Fibroblast of lung (primary cell): ENCODE measurements at places on chromosomes 7 and 10.

DNA sequence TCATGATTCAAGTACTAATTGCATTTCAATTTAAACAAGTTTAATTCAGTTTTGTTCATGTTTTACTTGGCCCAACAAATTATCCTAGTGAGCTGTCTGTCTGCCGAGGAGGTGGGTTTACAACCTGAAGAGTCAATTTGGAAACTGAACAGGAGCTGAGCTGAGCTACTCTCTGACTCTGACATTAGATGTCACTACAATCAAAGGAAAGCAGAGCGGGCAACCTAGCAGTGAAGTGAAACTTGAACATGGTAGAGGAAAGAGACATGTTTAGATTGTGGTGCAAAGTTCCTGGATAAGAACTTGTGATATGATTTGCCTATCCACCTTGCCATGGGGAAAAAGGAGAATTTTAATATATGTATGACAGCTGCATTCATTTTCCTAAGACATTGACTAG, 9.6 kb upstream of the AGR3 start:
- DNase-seq = peak; percentile 74

DNA sequence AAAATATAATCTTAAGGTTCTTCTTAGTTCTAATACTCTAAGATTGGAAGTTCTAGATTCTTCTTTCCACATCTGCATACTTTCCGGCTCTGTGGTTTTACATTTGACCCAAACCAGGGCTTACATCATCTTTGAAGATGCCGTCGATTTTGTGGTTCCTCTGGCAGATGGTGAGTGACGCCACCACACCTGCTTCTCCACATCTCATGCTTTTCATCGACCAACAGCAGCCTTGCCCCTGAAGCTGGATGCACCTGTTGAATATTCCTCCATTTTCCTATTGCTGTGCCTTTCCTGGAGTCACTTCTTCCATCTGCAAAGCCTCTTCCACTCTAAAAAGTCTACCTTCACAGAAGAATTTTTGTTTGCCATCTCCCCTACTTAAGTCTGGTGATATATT, 121.3 kb downstream of the PRKCQ start:
- no peak for DNase-seq

DNA sequence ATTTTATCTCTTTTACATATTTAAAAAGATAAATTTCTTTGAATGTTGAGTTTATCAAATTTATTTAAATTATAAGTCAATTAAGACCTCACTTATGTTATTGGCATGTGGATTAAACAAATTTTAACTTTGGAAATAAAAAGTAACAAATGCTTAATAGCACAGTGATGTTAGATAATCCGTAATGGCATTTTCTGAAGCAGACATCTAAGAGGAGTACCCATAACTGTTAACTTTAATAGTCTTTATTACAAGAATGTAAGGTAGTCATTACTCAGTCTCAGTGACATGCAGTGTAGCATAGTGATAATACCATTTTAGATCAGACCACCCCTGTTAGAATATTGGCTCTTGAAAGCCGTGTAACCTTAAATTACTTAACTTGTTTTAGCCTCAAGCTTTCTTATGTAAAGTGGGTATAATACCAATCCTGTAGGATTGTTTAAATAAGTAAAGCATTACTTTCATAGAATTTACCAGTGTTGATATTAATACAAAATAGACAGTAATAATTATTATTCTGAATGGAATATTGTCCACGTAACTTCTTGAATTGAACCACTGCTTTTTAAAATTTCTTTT, 4.3 kb downstream of the PHYHIPL start:
- no peak for DNase-seq

DNA sequence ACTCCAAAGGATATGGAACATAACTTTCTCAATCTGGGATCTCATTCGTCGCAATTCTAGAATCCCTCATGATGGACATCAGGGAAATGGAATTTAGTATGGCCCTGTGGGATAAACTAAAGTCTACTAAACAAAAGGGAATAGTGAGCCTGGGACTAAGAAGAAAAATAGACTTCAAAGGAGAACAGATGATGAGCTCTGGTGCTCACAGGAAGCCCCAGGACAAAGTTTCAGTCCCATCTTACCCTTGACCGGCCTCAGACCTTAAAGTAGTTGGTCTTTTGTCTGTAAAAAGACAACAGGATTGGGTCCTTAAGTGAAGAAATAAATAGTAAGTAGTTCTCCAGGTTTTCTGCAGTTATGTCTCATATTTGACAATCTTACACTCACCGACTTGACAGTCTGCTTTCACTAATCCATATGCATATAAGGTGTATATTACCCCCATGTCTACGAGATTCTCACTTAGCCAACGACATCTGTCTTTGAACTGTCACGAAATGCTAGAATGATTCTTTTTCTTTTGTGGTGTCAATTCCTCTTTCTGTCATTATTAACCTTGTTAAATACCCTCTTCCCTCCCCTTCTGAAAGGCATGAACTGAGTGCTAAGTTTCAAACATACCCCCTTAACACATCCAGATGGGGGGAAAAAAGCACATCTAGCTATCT, 10.9 kb upstream of the IKZF1 start:
- DNase-seq = no peak

DNA sequence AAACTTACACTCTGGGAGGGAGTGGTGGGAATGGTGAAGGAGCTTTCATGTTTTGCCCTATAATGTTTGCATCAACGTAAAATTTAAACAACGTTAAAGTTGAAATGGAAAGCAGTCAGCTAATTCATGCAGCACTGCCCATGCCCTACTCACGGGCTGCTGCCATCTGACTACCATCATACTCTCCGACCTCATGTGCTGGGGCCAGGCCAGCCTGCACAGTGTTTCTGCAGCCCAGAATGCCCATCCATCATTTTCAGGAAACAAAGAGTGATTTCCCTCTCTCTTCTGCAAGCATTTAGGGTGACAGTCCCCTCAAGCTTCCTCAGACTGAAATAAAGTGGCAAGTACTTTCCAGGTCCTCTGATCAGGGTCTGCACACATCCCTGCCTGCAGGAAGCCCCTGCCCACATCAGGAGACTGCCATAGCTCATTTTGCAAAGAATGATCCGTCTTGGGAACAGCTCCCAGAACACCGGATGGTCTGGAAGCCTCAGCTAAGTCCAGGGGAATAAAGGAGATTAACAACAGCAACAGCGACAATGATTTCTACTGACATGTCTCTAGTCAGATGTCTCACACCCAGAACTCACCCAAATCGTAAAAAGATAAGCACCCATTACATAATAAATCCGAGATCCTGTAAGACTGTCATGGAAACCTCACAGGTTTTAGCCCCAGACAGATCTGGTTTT, 40.3 kb downstream of the ARHGAP22 start:
- no peak for DNase-seq

GRCh38 chr7:117955046-117955445, 81.8 kb upstream of the CTTNBP2 start:
- DNase-seq = no peak

- no peak for DNase-seq
Observed at GRCh38 chr7:156440456-156440855, 200.1 kb upstream of the RNF32 start.

GRCh38 chr10:17648243-17649035, 4.5 kb downstream of the STAM start:
- DNase-seq = no peak

DNA sequence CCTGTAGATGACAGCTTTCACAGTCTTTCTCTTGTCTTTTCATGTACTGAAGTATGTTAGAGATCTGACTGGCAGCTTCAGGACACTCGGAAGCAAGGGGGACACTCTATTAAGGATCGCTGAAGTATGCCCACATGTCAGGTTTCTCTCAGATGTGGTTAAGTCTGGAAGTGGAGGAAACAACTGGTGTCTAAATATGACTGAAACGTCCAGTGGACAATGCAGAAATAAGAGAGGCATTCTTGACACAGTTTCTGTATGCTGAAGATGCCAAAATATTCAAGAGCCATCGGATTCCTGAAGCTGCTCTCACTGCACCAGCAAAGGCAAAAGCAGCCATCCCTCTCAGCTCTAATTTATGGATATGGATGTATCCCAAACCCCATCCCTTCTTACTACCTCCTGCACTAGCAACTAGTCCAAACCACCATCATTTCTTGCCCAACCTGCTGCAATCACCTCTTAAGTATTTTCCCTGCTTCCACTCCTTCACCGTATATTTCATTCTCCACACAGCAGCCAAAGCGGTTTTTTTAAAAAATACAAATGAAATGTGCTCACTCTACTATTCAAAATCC, 113.4 kb downstream of the REEP3 start:
- DNase-seq = peak; percentile 68

GRCh38 chr10:105284476-105285215, 643.6 kb downstream of the SORCS3 start:
- no peak for DNase-seq
